ENCODE measurements at places on chromosomes 2 and 18.
A peak's percentile ranks its signal among the peaks of the same experiment; 100 is the strongest.

DNA sequence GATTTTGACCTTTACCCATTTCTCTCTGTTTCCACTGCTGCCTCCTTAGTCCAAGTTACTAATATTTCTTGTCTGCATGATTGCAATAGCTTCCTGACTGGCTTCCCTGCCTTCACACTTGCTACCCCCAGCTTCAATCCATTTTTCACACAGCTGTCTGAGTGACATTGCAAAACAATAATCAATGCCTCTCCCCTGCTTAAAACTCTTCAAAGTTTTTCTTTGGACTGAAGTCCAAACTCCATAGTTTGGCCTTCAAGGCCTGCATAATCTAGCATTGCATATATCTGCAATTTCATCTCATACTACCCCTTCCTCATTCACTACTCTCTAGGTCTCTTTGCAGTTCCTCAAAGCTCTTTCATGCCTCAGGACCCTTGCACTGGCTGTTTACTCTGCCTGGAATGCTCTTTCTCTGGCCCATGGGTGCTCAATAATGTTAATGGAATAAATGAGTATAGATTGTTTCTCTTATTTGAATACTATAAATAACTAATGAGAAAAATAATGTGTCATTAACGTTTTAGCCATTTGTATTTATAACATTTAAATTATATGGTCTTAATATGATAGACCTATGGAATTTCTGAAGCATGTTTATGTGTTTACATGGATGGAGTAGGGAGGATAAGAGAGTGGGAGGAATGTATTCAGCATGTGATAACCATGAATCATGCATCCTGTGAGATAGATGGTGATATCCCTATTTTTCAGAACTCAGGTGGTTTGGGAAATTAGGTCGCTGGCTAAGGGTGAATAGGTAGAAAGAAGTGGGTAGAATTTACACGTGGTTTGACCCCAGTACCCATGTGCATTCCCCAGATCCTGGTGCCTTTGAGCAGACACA is 5.7 kb upstream of the TMEM178A start:
- no peak for DNase-seq

DNA sequence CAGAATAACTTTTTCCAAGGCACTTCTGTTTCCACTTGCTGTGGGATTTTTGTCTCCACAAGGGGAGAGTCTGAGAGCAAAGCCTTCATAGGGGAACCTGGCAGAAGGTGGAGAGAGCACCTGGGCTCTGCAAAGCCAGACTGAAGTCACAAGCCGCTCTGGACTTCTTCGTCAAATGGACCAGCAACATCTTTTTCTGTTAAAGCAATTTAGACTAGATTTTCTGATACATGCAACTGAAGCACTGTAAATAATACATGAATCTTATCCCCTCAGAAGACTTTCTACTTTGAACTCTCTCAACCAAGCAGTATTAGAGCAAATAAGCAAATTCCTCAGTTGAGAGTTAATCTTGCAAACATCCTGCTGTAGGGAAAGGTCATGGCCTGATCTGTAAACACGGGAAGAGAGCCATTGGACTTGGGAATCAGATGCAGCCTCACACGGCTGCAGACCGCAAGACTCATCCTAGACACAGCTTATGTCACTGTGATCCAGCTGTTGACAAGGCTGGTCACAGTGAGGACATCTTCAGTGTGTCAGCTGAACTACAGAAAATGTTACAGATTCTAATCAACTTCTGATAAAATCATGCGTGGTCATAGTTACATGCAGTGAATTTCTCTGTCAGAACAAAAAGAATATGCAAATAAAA is 3.2 kb downstream of the SH3YL1 start:
- DNase-seq = no peak

GRCh38 chr2:61770746-61771145 is 83.1 kb downstream of the FAM161A start:
- no peak for DNase-seq

DNA sequence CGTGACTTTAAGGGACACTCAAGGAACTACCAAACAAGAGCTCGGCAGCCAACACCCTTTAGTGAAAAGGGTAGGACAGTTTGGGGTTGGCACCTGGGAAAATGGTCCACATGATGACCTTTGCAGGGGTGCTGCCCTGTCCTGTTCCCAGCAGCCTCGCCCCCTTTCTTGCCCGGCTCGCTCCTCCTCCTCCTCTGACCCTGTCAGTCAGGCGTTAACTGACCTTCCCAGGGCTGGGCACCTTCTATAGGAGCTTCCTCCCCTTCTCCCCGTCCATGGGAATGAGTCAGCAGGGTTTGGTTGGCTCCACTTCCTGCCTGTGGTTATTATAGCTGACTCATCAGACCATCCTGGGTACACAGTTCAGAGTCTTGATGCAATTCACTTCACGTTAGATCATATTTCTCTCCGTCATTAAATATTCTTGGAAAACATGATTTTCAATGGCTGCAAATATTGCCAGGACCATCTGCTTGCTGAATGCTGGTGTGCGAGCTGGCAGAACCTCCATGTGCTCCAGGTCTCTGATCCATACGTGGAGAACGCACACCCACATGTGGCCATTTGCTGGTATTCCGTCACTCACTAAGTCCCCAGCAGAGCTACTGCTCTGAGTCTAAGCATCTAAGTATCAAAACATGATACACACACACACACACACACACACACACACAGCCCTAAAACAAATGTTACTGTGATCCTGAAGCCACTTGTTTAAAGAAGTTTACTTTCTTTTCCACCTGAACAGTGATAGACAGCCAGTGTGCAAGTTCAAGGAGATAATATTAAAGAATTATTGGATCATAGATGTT is 185.0 kb downstream of the ANAPC1 start:
- DNase-seq = peak; percentile 98

GRCh38 chr2:75466708-75467311 is 93.9 kb downstream of the EVA1A start:
- DNase-seq = no peak

- DNase-seq = no peak
Observed at GRCh38 chr18:76568731-76569130, 73.7 kb upstream of the ZNF516 start.

DNA sequence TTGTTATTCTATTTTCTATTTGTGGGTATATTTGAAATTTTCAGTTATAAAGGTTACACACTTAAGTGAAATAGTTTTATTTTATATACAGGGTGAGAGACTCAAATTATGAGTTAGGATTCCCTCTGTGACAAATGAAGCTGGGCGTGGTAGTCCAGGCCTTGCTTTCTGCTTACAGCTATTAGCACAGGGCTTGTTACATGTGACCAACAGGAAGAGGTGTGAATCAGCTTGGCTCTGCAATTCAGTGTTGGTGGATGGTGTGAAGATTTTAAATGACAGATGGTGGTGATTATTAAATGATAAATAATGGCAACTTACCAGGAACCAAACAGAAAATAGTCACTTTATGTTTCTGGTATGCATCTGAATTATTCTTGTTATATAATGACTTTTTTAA is 64.4 kb upstream of the NOSTRIN start:
- DNase-seq = no peak

DNA sequence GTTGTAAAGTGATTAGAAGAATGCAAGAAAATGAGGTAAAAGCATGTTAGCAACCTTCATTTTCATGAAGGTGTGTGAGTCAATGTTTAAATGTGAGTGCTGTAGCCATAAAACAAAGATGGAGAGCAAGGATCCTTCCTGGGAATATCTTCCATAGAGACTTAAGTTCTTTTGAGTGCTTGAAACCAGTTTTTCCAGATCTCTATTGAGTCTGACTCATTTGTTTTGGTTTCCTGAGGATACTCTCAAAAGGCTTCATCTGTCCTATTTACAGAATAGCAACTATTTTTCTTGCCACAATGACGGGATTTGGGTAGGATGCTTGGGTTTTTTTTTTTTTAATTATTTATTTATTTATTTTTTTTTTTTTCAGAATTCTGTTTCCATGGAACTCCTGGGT is 45.9 kb upstream of the ASB1 start:
- DNase-seq = no peak

DNA sequence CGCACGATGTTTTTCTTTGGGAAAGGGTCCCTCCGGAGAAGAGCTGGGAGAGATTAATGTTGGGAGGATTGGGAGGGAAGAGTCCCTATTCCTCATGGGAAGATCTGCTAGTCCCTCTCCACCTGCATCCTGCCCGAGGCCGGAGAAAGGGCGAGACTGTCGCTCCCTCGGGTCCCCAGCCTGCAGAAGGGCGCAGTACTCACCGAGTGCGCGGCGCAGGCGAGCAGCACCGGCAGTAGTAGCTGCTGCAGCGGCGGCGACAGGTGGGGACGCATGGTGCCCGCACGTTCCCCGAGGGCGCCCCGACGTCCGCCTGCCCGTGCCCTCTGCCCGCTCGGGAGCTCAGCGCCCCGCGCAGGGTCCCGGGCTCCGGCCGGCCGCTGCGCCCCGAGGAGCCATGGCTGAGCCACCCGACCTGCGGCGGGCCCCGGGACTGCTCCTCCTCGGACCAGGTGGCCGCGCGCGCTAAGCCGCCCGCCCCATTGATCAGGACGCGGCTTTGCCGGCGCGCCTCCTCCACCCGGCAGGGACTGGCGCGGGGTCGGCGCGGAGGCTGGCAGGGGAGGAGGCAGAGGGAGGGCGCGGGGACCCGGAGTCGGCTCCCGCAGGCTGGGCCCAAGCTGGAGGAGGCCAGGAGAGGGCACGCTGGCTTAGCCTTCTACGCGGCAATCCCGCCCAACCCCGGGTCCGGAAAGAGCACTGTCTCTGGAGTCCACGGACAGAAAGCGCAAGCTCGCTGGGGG is at the start of gene SCTR:
TSS of gene SCTR (minus strand) at position 532 of the 743 bp plus-strand sequence. CDS start at position 275, 257 bp downstream.
- no peak for DNase-seq

Data from skeletal muscle cell (primary cell).